ENCODE measurements at places on chromosomes 16 and 17.
A peak's percentile ranks its signal among the peaks of the same experiment; 100 is the strongest.

- DNase-seq, result no peak
These were observed 25.7 kb downstream of the ARHGAP23 start for GRCh38 chr17:38453951-38454421.

DNA sequence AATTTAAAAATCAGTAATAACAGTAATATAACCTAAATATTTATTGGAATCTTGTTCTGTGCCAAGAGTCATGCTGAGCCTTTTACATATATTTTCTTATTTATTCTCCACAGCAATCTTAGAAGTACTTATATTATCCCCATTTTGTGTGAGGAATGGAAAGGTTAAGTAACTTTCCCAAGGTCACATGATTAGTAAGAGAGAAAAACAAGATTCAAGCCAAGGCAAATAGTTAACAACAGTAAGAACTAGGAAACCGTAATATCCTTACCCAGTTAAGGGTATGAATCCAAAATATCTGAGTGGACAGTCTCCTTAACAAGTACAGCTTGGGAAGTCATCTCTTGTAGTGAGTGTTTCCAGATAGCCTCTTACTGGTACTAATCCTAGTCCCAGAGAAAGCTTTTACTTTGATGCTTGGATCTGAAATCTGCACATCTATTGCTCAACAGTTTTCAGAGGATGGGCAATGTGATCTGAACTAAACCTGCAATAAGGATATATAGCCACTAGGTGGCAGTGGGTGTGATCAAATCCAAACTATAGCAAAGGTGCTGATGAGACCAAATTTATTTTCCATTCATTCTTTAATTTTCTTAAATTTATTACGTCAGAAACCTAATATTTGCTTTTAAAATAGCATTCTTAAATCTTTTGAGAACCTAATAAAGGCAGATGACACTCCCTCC lies 23.3 kb downstream of the SHISA6 start:
- no peak for DNase-seq

- no peak for DNase-seq
These were observed 28.8 kb downstream of the IGFBP4 start for GRCh38 chr17:40471846-40472732.

GRCh38 chr16:85505794-85506634 lies 107.1 kb upstream of the GSE1 start:
- DNase-seq, result no peak

GRCh38 chr17:30790279-30790678 lies 34.2 kb downstream of the CRLF3 start:
- no peak for DNase-seq

DNA sequence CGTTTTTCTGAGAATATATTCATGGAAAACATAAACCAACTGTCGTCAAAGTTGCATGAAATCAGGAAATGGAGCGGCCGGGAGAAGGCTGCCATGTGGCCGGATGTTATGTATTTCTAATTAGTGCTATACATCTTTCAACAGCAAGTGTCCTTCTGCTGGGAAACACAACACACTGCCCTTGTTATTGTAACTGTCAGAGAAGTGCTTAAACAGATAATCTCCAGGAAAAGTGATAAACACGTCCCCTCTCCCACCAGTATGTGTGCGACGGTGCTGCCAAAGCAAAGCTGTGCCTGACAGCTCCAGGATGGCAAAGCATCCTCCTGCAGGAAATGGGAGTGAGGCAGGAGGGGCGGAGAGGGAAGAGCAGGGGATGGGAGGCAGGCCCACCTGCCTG lies 111.8 kb downstream of the SMG6 start:
- DNase-seq, result no peak

- no peak for DNase-seq
These were observed 3.0 kb downstream of the SMCR8 start for GRCh38 chr17:18318117-18318516.

- DNase-seq, result no peak
These were observed 3.1 kb downstream of the CDC6 start for GRCh38 chr17:40290629-40291280.

DNA sequence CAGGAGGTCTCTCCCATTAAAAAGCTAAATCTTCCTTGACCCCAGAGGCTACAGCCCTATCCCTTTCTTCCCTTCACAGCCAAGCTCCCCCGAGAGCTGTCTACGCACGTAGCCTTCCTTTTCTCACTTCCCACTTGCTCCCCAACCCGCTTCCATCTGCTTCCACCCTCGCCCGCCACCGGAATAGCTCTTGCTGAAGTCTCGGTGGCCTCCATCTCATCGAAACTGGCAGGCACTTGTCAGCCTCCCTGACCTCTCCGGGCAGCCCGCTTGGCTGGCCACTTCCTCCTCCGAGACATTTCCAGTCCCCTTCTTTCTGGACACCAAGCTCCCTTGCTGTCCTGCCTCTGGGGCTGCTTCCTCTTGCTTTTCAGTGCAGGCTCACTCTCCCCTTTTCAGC lies 10.7 kb upstream of the EPOP start:
- no peak for DNase-seq

GRCh38 chr16:86002178-86002900 lies 103.4 kb downstream of the IRF8 start:
- DNase-seq, result no peak

DNA sequence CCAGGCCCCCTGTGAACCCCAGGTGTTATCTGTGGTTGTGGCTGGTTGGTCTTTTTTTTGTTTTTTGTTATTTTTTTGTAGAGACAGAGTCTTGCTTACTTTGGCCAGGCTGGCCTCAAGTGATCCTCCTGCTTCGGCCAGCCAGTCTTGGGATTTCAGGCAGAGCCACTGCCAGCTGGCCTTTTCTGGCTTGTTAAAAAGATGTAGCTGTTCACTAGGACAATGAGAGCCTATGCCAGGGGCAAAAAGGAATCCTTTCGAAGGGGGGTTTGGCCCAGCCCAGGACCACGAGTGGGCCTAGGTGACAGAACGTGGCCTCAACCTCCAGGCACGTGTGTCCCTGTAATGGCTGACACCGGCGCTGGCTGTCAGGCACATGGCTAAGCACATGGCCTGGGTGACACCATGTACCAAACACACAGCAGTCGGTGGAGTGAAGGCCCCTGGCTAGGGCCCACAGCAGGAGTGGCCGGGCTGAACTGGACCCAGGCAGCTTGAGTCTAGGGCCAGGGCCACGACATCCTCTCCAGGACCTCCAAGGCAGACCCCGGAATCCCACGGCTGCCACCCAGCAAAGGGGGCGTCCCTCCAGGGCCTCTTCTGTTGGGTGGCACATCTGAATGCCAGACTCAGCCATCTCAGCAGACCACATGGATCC lies 6.9 kb upstream of the SLC38A8 start:
- DNase-seq, result no peak

DNA sequence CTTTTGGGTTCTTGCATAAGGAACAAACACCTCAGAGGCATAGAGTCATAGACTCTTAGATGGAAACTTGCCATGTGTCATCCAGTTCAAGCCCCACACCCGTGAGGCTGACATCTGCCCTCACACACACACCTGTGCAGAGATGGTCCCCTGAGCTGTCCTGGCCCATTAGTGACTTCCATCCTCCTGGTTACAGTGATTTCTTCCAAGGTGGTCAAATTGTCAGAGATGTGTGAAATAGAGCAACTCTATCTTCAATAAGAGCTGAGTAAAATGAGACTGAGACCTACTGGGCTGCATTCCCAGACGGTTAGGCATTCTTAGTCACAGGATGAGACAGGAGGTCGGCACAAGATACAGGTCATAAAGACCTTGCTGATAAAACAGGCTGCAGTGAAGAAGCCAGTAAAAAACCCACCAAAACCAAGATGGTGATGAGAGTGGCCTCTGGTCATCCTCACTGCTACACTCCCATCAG lies 342.2 kb upstream of the TNRC6C start:
- DNase-seq, result no peak

DNA sequence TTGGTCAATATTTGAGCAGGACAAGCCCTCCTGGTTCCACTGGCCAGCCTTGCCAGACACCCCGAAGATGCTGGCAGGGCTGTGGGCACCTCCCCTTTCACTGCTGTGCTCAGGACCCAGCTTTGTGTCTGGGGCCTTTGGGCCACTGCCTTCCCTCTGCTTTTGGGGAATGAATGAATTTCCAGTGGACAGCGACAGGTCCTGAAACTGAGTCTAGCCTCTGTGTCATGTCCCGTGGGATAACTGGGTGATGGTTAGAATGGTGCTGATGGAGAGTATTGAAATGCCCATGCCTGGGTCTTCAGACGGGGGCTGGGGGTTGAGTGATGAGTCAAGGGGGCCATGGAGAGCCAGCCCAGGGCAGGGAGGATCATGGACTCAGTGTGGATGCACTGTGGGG lies 135.8 kb downstream of the FOXL1 start:
- no peak for DNase-seq

DNA sequence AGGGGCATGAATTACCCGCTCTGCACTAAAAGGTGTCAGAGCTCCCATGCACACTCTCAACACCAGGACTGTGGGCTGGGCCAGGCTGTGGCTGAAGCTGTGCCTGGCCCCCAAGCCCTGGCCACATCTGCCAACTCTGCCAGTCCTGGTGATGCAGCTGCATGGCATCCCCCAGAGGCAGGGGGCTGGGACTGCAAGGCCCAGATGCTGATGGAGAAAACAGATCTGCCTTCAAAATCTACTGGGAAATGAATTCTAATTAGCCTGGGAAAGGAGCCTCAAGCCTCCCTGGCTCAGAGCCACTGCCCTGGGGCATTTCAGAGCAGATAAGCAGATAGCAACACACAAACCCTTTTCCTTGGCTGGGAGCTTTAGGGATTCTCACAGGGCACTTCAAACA lies 3.4 kb downstream of the CHST6 start:
- DNase-seq, result no peak

DNA sequence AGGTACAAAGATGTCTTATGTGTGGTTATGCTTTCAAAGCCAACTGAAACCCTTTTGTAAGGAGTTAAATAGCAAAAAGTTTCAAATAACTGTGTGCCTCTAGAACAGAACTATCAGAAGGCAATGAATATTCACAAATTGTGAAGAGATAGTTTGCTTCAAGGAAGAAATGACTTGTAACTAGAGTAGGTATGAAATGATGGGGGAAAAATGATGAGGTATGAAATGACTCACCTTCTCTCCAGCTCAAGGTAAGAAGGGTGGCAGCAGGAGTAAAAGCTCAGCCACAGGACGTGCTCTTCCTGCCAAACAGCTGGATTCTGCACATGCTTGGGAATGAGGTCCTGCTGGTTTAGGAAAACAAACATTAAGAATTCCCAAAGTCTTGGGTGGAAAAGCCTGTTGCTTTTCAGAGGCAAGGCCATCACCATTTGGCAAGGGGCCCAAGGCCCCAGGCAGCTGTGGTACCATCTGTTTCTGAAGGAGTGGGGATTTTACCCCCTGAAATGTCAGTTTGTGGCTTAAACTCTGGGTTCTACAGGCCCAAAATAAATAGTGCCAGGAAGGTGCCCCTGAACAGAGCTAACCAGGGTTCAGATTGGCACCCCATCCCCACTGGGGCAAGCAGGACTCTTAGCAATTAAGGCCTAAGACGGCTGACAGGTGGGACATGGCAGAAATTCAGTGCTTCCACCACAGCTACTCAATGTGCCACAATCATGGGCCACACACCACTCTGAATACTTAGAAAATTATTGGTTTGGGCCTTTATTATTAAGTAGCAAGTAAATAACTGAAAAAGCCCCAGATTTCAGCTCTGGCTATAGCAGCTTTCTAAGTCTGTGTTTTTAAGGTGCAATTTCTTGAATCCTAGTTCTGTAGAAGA lies 13.3 kb downstream of the HERPUD1 start:
- DNase-seq, result no peak

- DNase-seq, result peak; percentile 25
These were observed 72.6 kb downstream of the SYCE1L start for GRCh38 chr16:77271532-77272426.

DNA sequence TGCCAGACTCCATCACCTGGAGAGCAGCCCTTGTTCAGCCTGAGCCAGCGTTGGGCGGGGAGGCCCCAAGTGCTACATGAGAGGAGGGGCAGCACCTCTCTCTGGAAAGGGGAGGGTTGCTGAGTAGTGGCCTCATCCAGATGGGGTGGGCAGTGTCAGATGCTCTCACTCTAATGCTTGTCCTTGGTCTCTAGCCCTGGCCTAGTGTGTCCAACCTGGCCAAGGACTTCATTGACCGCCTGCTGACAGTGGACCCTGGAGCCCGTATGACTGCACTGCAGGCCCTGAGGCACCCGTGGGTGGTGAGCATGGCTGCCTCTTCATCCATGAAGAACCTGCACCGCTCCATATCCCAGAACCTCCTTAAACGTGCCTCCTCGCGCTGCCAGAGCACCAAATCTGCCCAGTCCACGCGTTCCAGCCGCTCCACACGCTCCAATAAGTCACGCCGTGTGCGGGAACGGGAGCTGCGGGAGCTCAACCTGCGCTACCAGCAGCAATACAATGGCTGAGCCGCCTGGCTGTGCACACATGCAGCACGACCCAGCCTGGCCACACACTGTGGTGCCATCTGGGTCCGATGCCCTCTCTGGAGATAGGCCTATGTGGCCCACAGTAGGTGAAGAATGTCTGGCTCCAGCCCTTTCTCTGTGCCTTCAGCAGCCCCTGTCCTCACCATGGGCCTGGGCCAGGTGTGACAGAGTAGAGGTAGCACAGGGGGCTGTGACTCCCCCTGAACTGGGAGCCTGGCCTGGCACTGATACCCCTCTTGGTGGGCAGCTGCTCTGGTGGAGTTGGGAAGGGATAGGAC lies 4.3 kb downstream of the CTRL start:
- DNase-seq, result no peak

DNA sequence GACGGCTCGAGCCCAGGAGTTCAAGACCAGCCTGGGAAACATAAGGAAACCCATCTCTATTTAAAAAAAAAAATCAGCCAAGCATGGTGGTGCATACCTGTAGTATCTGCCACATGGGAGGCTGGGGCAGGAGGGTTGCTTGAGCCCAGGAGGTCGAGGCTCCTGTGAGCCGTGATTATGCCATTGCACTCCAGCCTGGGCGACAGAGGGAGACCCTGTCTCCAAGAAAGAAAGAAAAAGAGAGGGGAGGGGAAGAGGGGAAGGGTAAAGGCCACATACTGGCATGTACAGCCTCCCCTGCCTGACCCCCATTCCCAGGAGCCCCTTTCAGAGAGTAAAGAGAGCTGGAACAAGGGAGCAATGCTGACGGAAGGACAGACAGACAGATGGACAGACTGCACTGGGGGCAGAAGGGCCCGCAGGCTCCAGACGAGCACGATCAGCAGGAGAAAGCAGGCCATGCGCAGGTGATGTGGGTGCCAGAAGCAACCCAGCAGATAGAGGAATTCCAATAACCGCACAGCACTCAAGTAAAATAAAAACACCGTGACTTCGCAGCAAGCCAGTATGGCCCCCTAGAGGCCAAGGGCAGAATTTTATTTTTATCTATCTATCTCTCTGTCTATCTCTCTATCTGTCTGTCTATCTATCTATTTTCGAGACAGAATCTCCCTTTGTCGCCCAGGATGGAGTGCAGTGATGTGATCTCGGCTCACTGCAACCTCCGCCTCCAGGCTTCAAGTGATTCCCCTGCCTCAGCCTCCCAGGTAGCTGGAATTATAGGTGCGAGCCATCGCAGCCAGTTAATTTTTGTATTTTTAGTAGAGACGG lies 27.1 kb upstream of the SNN start:
- DNase-seq, result no peak

All from cerebellar nuclear complex (tissue), 1 donor.